ENCODE measurements at places on chromosomes 12 and 14.

DNA sequence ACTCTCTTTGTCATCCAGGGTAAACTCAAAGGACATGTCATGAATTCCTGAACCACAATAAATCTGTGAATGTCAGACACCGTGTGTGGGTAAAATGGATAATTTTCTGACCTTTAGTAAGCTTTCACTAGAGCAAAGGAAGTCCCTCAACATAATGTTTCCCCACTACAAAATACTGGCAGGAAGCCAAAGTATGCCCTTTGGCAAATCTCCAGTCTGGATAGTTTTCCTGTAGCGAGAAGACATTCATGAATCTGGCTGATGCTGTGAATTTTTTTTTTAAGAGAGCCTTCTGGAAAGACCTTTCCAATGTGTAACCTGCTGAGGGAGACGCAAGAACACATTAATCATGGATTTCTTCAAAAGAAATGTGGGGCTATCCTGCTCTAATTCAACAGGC lies 389.6 kb upstream of the DDHD1 start:
- no peak for DNase-seq

- DNase-seq: no peak
These were observed 33.5 kb upstream of the C12orf42 start for GRCh38 chr12:103529306-103529705.

DNA sequence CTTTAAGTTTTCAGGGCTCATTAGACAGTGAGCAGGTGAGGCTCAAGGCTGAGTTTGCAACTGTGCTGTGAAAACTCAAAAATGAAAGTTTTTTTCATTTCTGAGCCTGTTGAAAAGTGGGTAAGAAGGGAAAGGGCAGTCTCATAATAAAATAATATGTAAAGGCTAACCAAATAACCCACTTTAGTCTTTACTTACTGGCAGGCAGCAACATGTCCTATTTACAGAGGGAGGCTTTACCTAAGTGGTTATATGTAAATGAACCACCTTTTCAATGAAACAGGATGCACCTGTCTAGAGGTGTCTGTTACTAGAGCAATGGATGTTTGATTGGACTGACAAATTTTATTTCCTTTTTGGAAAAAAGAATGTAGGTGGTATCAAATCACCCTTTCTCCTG lies 158.0 kb downstream of the ETV6 start:
- no peak for DNase-seq

DNA sequence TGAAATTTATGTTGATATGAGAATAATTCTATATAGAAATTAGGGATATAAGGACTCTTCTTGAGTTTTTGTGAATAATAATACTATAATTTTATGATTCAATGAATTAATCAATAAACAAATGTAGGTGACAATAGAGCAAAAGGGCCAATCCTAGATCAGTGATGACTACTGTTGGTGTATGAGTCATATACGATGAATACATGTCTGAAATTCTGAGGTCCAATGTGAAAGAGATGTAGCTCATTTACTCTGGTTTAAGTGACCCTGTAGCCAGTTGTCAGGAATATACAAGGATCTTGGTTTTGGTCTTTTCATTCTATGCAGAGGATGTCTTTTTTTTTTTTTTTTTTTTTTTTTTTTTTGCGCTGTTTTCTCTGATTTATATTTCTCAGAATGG lies 72.1 kb upstream of the RTL1 start:
- no peak for DNase-seq

DNA sequence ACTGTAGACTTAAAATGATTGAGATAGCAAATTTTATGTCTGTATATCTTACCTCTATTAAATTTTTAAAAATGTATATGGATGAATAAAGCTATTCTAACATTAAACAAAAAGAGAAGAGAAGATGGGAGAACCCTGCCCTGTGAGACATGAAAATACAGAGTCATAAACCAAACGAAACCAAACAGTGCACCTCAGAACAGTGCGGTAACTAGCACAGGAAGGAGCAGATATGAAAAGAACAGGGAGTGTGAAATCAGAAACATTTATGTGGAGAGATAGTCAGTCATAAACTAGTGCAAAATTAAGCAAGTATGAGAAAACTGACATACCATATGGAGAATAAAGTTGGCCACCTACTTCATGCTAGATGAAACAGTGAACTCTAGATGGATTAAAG lies 135.1 kb downstream of the ERC1 start:
- DNase-seq: peak; percentile 35

- no peak for DNase-seq
These were observed 9.4 kb upstream of the COCH start for GRCh38 chr14:30864934-30865333.

GRCh38 chr12:15393995-15394394 lies 71.7 kb downstream of the PTPRO start:
- no peak for DNase-seq

- no peak for DNase-seq
These were observed 21.3 kb upstream of the BCAT1 start for GRCh38 chr12:24970177-24970576.

DNA sequence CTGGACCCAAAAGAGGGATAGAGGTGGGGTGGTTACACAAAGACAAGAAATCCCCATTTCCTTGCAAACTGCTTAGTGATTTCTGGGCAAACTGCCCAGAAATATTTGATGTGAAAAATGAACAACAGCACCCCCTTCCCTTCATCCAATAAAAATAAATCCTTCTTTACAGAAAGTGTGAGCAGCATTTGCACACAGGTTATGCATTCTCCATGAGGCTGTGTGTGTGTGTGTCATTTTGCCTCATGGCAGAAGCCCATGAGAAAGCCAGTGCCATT lies 17.2 kb upstream of the NRXN3 start:
- no peak for DNase-seq

DNA sequence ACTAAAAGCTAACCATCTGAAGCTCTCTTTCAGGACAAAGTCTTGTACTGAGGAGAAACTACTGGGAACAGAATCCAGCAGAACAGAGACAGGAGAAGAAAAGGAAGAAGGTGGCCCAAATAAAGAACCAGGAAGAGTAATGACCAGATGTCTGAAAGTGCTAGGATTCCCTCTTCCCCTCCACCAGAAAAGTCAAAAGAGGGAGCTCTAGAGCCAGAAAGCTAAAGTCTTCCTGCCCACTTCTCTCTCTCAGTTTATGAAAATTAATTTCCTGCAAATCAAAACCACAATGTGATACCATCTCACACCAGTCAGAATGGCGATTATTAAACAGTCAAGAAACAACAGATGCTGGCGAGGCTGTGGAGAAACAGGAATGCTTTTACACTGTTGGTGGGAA lies 47.2 kb downstream of the SPPL3 start:
- no peak for DNase-seq

DNA sequence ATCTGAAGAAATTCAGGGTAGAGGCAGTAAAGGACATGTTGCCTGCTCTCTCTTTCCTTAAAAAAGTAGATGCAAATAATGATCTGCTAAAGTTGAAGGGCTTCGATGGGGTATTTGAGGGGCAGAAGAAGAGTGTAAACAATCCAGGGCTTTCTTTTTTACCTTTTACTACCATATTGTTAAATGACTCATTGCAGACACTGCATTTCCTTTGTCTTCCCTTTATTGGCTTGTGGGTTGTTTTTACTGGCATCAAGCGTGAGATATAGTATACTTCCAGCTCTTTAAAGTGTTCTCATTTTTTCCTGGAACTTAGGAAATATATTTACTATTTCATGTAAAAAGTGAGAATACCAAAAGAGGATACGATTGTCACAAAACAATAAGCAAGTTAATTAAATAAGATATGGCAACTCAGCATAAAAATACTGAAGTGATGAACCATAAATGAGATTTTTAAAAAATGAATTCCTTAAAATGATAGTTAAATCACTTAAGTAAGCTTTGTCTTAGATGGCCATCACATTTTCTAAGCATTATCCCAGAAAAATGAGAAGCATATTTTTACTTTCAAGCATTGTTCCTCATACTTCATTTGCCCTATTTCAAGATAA lies 72.3 kb upstream of the KRAS start:
- no peak for DNase-seq

DNA sequence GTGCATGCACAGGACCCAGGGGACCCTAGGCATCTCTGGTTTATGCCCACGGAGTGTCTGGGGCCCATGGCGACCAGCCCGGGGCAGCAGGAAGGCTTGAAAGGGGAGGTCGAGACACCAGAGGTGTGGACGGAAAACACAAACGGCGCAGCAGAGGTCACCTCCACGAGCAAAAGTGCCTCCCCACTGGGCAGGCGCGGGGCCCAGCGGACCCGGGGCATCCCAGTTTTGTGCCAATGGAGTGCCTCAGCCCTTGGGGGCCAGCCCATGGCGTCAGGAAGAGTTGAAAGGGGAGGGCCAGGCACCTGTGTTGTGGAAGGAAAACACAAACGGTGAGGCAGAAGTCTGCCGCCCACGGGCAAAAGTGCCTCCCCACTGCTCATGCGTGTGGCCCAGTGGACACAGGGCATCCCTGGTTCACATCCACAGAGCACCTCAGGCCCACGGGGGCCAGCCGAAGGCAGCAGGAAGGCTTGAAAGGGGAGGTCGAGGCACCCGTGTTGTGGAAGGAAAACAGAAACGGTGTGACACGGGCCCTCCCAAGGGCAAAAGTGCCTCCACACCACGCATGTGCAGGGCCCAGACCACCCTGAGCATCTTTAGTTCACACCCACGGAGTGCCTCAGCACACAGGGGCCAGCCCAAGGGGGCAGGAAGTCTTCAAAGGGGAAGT lies 378.8 kb downstream of the ALG10 start:
- no peak for DNase-seq

DNA sequence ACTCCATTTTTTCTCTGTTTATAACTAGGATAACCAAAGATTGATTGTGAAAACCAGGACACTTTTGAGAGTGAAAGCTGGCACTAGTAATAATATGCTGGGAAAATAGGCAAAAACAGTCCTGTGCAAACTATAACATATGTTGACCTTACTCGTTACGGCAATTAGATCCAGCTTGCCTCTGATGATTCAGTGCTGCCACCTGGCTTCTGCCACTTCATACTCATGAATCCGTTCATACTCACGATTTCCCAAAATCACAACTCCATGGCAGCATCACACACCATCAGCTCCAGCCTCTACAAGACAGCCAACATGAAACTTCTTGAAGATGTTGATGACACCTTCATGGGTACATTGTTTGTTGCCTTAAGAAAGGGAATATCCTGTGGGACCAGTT lies 49.1 kb upstream of the CAND1 start:
- DNase-seq: no peak

GRCh38 chr12:89539426-89540223 lies 13.8 kb upstream of the POC1B start:
- no peak for DNase-seq

DNA sequence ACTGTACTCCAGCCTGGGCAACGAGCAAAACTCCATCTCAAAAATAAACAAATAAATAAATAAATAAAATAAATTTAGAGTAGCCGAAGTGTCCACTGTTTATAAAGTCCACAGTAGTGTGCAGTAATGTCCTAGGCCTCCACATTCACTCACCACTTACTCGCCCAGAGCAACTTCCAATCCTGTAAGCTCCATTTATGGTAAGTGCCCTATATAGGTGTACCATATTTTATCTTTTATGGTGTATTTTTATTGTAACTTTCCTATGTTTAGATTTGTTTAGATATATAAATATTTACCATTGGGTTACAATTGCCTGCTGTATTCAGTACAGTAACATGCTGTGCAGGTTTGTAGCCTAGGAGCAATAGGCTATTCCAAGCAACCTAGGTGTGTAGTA lies 37.9 kb upstream of the GPRC5A start:
- no peak for DNase-seq

- DNase-seq: no peak
These were observed 49.2 kb downstream of the SYNE3 start for GRCh38 chr14:95467232-95467631.

GRCh38 chr12:46494424-46494823 lies 121.9 kb upstream of the SLC38A2 start:
- no peak for DNase-seq

DNA sequence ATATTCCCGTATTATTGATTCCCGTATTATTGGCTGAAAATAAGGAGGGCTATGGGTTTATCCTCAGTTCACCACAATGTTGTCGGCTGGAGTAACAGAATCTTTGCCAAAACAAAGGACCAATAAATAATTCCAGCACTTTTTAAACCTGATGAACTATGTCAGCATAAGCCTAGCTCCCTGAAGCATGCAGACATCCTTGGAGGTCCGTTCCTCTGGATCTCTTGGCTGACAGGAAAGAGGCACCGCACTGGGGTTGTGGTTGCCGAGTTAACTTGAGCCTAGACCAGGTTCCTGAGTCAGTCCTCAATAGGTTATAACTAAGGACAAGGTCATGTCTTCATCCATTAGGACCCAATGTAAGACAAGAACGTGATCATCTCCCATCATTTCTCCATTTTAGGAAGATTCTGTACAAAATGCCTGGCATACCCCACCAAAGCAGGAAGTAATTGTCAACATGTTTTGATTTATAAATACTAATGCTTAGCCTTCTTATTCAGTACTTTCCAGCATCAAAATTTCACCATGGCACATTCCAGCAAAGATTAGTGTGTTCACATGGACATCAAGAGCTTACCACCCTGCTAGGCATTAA lies 36.6 kb downstream of the NID2 start:
- no peak for DNase-seq

GRCh38 chr14:31124197-31124596 lies 83.4 kb downstream of the HECTD1 start:
- peak; percentile 75 for DNase-seq

GRCh38 chr14:39038542-39038941 lies 64.5 kb downstream of the SEC23A start:
- DNase-seq: no peak

- no peak for DNase-seq
These were observed 136.4 kb upstream of the LGR5 start for GRCh38 chr12:71303199-71303598.

DNA sequence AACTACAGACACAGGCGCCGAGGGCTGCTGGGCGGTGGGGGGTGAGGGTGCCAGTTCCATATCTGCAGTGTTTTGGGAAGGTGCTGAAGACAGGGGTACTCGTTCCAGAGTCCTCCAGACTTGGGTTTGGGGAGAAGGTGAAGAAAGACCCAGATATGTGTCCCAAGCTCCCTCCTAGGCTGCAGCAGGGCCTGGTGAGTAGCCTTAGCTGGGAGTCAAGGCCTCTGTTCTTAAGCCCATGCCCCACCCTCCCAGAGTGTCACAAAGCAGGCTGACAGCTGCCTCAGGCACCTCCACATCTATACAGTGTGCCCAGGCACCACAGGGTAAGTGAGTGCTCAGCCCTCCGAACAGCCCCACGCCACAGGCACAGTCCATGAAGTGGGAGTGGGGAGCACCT lies 4.3 kb downstream of the NCKAP5L start:
- DNase-seq: no peak

DNA sequence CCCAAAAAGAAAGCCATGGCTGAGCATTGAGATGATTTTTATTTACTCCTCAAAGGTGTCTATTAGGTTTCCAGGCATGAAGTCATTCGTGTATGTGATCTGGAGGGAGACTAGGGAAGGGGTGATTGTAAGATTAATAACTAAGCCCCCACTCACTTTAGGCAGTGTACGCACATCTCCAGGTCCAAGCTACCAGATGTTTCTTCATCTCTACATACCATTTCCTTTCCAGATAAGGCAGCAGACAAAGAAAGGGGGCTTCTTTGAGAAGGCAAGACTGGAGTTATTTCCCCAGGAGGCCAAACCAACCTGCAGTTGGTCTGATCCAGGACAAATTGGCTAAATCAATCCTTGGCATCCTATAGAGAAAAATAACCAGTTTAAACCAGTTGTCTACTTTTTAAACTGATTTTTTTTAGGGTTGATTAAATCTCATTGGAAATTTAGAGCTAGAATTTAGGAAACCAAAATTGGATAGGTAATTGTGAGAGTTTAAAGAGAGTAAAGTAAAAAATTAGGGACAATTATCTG lies 3.9 kb downstream of the HOXC13 start:
- DNase-seq: no peak

All from activated CD4-positive, alpha-beta T cell treated with anti-CD3 and anti-CD28 coated beads, Interleukin-2, amount 10 ng/mL, durations not matched to agents 7 days and 5 days (primary cell).